ENCODE measurements at places on chromosomes 1 and 21. TPM values are rescaled to one million over a fixed set of nuclear protein-coding genes. Genes with fewer than 3 reads are reported as not detected.

DNA sequence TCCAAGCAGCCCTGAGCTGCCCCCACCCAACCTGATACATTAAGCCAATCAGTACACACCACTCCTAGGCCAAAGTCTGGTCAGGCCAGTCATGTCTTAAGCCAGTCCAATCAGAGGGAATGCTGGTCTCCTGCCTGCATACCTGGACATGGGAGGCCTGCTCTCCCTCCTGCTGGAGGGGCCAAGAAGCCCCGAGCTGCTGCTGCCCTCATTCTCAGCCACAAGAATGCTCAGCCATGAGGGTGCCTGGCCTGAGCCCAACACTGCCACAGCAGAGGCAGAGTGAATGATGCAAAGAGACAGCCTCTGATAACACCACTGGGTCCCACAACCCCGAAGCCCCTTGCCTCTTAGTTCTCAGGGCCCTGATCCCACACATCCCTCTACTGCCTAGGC is 23.0 kb downstream of the CHD5 start:
- DNase-seq = peak; percentile 37

DNA sequence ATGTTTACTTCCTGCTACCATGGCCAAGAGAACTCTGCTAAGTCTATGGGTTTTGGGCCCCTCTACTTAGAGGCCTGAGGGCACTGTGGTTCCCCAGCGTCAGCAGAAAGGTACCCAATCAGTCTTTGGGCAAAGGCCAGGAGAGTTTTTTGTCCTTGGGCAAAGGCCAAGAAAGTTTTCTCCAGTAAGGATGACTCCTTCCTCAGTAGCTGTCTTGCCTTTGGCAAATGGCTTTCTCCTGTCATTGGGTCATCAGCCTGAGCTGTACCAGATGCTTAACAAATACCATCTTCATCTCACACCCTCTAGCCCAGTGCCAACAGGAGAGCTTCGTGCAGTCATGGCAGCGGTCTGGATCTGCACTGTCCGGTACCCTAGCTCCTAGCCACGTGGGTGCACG is 199.3 kb upstream of the TMEM51 start:
- DNase-seq = no peak

Gene PDC
- total RNA-seq = not detected

- peak; percentile 75 for DNase-seq
Observed at GRCh38 chr1:156104065-156104810, 10.3 kb upstream of the LMNA start.

- no peak for DNase-seq
Observed at GRCh38 chr1:1770102-1770501, 8.2 kb downstream of the NADK start.

Gene NHLH1
- not detected for total RNA-seq

Gene SUCO
- 31.4 TPM for total RNA-seq
